ENCODE measurements at places on chromosomes 5 and 9. TPM values are rescaled to one million over a fixed set of nuclear protein-coding genes. Genes with fewer than 3 reads are reported as not detected.

DNA sequence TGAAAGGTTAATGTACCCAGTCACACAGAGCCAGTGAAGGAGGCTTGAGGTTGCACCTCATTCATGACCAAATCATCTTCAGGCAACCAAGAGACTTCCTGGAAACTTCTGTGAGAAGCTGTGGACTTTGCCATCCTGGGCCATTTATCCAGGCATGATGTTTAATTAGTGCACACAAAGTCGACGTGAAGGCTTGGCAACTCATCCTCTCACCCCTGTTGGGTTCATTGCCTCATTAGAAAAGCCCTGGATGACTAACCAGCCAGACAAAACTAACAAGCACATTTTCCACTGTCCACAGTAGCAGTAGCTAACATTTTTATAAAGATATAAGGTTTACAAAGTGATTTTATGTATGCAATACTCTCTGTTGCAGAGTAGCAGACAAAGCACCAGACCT, 65.7 kb upstream of the ZNF462 start:
- no peak for DNase-seq

The KLHL3 gene
- total RNA-seq, result 0.67 TPM

- DNase-seq, result no peak
Observed at GRCh38 chr5:6378766-6379103, 388 bp upstream of the MED10 start.

The FASTKD3 gene
- 11.8 TPM for total RNA-seq

The DMRT3 gene
- not detected for total RNA-seq

DNA sequence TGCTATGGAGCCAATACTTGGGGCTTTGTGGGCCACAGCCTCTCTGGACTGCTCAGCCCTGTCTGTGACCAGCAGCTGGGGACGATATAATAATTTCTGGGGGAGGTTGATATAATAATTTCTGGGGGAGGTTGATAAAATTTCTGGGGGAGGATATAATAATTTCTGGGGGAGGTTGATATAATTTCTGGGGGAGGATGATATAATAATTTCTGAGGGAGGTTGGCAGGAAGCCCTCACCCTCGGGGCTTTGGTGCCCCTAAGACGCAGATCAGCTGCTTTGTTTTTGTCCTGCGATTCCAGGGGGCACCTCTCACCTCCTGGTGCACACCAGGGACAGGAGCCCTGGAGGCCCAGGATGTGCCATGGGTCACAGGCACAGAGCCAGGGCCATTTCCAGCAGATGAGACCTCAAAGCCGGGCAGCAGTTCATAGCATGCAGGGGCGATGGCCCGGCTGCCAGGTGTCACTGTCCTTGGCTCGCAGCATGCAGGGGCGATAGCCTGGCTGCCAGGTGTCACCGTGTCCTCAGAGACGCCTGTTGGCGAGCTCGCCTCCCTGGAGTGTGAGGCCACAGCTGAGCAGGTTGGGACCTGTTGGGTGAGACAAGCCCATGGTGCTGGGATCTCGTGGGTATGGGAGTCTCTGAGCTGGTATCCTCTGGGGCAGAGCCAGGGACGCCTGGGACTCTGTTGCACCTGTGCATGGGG, 3.8 kb upstream of the TOR4A start:
- DNase-seq, result peak; percentile 44

DNA sequence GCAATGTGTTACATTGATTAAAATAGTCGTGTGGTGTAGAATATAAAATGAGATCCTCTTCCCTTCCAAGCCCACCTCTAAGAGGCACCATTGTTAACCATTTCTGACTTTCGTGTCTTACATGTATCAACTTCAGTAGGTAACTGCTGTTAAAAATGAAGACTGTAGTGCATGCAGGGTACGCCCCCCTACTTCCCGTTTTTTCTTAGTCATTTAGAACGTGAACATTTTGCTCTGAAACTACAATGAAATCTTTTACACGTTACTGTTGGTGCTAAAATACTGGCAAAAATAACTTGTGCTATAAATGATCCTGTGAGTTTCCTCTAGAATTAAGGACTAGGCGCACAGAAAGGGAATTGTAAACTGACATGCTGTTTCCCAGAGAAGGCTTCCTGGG, 41.5 kb downstream of the WNK2 start:
- peak; percentile 42 for DNase-seq

The SLC4A9 gene
- total RNA-seq, result not detected

The CPLANE1 gene
- total RNA-seq, result 0.04 TPM

The TAF11L5 gene
- not detected for total RNA-seq

DNA sequence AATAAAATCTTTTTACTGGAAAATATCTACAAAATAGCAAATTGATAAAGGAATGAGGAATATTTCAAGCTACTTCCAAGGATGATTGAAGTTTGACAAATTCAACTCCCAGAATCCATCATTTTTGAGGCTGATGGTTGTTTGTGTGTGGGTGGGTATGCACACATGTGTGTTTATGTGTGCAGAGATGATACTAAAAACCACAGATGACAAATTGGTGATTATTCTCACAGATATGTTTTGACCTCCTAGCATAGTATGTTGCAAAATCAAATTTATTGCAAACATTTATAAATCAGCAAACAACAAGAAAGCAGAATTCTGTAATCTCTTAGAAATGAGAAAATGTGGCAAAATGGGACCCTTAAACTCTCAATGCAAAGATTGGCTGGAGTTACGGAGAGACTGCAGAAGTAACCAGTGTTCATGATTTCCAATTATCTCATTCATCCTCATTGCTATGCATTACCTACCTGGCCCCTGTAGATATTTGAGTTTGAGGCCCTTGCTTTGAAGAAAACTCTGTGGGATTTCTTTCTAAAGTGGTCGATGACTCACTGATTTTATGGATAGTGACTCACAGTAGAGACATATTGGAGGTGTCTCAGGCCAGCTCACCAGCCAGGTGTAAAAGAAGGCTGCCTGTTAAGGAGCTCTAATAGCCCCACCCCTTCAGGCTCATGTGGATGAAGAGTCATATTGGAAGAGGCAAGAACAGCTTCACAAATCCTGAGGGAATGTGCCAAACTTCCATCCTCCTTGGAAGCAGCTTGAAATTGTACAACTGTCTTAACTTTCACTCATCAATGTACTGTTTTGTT, 44.6 kb upstream of the TMC1 start:
- DNase-seq, result no peak

DNA sequence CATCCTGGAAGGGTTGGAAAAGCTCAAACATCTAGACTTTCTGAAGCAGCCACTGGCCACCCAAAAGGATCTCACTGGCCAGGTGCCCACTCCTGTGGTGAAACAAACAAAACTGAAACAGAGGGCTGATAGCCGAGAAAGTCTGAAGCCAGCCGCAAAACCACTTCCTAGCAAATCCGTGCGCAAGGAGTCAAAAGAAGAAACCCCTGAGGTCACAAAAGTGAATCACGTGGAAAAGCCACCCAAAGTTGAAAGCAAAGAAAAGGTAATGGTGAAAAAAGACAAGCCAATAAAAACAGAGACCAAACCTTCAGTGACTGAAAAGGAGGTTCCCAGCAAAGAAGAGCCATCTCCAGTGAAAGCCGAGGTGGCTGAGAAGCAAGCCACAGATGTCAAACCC, 87.6 kb downstream of the MAP1B start:
- DNase-seq, result no peak

DNA sequence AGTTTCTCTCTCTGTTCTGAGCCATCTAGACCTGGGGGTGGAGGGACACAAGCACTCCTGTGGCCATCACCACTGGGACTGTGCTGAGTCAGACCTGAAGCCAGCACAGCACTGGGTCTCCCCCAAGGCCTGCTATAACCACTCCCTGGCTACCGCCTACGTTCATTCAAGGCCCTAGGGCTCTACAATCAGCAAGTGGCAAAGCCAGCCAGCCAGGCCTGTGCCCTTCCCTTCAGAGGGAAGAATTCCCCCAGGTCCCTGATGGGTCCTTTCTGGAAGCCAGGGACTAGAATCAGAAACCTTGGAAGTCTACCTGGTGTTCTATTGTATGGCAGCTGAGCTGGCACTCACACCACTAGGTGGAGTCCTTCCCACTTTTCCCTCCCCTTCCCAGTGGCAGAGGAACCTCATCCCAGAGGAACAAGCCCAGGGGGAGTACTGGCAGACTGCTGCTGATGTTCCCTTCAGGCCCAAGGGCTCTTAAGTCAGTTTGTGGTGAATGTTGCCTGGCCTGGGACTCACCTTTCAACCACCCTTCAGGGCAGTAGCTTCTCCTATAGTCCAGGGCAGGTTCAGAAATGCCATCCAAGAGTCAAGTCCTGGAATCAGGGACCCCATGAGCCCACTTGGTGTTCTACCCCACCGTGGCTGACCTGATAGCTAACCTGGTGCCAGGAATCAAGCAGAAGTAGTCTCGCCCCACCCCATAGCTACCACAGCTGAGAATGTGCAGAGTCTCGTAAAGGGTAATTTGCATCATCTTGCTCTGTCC, 20.0 kb downstream of the JMY start:
- no peak for DNase-seq

GRCh38 chr5:56152437-56152836, 80.7 kb downstream of the ANKRD55 start:
- DNase-seq, result no peak

The ACTBL2 gene
- not detected for total RNA-seq

DNA sequence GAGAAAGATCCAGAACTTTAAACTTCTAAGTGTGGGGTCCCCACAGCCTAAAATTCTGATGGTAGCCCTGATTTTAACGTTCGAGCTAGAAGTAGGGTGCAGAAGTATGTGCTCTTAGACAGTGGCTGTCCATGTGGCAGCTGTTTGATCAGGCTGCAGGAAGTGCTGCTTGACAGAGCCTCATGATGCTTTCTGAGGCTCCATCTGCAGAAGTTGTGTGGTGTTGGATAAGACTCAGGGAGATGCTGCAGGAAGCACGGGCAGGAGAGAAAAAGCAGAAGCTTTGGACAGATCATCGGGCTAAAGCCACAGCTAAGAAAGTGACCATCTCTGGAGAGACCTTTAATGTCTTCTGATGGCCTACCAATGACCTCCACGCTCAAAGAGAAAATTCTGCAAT, 8.1 kb downstream of the MTMR12 start:
- no peak for DNase-seq

GRCh38 chr9:92312887-92313623, 12.1 kb downstream of the NOL8 start:
- no peak for DNase-seq

- no peak for DNase-seq
Observed at GRCh38 chr9:108300306-108301287, 555.2 kb downstream of the ACTL7B start.

DNA sequence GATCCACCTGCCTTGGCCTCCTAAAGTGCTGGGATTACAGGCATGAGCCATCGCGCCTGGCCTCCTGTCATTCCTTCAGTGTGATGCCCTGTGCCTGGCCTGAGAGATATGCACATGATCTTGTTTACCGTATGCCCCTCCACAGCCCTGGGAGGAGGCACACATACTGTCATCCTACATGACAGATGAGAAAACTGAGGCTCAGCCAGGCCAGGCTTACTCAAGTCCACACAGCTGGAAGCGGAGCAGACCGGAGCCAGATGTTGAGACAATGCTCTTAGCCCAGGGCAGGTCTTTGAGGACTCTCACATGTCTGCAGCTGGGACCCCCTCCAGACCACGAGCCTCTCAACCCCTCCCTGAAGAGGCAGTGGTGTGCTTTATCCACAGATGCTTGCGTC, 38.7 kb upstream of the SH3PXD2B start:
- DNase-seq, result no peak

DNA sequence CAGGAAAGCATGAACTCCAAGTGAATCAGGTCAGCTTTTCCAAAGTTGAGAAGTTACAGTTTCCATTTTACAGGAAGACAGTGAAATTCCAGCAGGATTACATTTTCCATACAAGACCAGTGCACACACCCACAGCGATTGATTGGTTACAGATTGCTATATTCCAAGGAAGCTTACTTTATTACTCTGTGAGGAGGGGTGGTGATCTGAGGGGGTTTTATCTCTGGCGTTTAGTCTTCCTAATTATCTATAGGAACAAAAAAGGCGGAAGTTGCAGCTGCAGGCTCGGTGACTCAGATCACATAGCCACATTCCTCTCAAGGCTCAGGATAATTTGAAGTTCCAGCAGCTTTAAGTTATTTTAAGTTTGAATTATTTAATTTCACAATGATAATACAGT, 450.4 kb upstream of the NMUR2 start:
- DNase-seq, result no peak

GRCh38 chr9:132818588-132818987, 59.5 kb downstream of the AK8 start:
- DNase-seq, result no peak

- DNase-seq, result no peak
Observed at GRCh38 chr5:72133212-72133990, 26.1 kb downstream of the MAP1B start.

DNA sequence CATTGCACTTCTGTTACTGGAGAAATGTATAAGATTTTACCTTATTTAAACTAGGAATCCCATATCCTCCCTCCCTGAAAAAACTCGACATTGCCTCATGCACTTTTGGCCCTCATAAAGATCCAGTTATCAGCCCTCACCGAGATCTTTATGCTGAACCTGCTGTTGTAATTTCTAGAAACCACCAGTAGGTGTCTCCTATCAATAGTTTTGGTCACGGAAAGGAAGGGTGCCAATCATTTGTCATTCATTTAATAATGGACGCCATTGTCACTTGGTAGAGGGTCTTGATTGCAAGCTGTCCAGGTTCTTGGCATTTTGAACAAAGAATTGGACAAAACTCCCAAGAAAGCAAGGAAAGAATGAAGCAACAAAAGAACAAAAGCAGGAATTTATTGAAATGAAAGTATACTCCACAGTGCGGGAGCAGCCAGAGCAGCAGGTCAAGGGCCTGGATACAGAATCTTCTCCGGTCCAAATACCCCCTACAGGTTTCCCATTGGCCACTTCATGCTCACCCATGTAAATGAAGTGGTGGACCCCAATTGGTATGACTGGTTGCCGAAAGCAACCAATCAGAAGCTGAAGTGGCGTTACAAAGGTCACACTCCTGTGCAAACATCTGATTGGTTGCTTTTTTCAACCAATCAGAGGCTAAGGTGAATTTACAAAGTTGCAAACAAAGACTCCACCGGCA, 524.3 kb downstream of the PSAT1 start:
- peak; percentile 67 for DNase-seq

GRCh38 chr9:128190516-128191405, 611 bp downstream of the CIZ1 start:
- DNase-seq, result peak; percentile 66

- DNase-seq, result no peak
Observed at GRCh38 chr5:83726912-83727311, 6.3 kb upstream of the HAPLN1 start.

DNA sequence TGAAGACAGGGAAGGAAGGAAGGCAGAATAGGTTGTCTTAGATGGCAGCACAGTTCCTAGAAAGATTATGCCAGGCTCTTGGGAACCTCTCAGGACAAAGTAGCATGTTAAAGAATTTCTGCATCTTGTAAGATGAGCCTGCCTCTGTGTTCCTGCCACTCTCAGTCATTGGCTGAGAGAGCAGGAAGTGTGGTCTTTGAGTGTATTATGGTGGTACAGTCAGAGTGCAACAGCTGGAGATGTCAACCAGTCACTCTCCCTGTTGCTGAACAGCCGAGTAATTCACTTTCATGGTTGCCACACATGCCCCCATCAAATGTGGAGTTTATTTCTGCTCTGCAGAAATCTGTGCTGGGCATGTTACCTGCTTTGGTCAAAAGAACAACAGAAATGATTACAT, 659.6 kb upstream of the RIOK2 start:
- DNase-seq, result no peak

Measured in Karpas-422 (cell line).